ENCODE measurements at places on chromosomes 7 and 10.

GRCh38 chr10:32982293-32982709 lies 24.3 kb upstream of the ITGB1 start:
- no peak for DNase-seq

GRCh38 chr10:66329147-66329546 lies 596.7 kb upstream of the LRRTM3 start:
- DNase-seq: no peak

- DNase-seq: no peak
These were observed 60.2 kb downstream of the TASOR2 start for GRCh38 chr10:5744849-5745248.

GRCh38 chr10:95445223-95445836 lies 115.8 kb downstream of the SORBS1 start:
- DNase-seq: no peak

DNA sequence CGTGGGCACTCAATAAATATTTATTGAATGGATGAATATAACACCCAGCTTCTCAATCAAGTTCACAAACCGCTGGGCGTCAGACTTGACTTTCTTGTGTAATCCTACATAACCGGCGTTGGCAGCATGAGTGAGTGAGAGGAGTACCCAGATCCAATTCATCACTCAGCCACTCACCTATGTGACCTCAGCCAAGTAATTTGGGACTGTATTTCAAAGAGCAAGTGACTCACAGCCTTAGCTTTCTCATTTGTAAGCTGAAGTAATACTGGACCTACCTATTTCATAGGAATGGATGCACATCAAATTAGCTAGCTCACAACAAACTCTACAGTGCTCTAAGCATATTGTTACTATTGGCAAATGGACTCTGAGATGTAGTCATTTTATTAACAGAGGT lies 53.8 kb upstream of the FAM204A start:
- DNase-seq: no peak

GRCh38 chr7:84102213-84102612 lies 92.4 kb downstream of the SEMA3A start:
- DNase-seq: no peak

DNA sequence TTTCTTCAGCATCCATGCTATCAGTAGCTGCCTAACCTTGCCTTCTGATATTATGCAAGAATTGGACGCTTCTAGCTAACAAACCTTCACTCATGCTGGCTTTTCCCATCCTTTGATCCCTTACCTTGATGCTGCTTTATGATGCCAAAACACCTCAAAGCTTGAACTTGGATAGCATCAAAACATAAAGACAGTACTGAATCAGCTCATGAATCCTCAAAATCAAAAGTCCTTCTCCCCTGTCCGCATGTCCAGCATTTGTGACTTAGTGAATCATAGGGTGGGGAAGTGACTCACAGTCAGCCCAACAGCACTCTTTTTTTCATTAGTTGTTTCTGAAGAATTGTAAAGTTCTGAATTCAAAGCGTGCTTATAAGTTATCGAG lies 89.5 kb upstream of the PIK3CG start:
- DNase-seq: no peak

- no peak for DNase-seq
These were observed 267.9 kb upstream of the SP8 start for GRCh38 chr7:21054427-21055112.

DNA sequence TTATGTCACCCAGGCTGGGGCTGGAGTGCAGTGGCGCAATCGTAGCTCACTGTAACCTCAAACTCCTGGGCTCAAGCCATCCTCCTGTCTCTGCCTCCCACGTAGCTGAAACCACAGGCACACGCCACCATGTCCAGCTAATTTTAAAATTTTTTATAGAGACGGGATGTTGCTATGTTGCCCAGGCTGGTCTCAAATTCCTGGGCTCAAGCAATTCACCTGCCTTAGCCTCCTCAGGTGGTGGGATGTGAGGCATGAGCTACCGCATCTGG lies 123.2 kb upstream of the PARD3 start:
- no peak for DNase-seq

DNA sequence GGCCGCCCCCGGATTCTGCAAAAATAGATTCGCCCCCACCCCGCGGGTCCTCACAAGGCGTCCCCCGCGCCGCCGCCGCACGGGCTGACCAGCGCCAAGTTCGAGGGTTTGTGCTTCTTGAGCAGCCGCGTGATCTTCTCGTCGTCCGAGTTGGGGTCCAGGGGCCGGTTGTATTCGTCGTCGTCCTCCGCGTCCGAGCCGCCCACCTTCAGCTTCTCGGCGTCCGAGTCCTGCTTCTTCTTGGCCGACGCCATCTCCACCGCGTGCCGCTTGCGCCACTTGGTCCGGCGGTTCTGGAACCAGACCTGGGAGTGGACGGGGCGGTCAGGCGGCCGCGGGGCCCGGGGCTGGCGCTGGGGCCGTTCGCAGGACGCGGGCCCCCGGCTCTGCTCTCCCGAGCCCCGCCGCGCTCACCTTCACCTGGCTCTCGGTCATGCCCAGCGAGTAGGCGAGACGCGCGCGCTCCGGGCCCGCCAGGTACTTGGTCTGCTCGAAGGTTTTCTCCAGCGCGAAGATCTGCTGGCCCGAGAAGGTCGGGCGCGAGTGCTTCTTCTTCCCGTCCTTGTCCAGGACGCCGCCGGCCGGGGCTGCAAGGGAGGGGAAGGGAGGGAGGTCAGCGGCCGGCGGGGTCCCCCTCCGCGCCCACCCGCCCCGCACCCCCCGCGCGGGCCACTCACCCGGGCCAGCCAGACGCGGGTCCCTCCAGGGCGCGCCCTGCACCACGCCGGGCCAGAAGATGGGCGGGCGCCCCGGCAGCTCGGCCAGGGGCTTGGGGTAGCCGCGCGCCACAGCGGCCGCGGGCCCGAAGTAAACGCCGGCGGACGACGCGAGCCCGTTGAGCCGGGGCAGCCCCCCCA lies 853 bp downstream of the NKX6-2 start:
- DNase-seq: no peak

DNA sequence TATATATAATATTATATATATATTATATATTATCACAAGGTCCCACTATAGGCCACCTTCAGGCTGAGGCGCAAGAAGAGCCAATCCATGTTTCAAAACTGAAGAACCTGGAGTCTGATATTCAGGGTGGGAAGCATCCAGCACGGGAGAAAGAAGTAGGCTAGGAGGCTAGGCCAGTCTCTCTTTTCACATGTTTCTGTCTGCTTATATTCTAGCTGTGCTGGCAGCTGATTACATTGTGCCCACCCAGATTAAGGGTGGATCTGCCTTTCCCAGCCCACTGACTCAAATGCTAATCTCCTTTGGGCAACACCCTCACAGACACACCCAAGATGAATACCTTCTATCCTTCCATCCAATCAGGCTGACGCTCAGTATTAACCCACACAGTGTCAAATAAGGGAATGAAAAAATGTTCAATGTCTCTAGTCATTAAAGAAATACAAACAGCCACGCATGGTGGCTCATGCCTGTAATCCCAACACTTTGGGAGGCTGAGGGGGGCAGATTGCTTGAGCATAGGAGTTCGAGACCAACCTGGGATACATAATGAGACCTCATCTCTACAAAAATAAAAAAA lies 135.4 kb upstream of the PCBD1 start:
- no peak for DNase-seq

DNA sequence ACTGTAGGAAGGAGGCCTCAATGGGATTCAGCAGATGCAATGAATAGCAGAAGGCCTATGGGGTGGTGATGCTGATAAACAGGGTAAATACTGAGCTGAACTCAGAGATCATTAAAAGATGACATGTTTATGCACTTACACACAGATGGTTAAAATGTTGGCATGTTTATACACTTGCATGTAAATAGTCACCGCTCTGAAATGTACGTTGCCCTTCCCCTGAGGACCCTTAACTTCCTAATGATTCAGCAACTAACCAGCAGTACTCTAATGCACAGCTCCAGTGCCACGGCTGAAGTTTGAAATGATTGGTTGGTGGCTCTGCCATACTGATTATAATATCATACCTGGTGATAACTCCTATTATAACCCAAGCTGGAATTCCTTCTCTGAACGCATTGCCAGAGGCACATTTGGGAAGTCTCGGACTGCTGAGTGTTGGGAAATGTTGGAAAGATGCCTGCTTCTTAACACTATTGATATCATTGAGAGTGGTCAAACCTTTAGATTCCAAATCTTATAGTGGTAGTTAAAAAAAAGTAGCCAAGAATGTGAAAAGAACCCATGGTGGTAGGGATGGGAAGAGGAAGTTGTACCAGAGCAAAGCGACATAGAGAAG lies 3.7 kb upstream of the CAV1 start:
- DNase-seq: no peak

DNA sequence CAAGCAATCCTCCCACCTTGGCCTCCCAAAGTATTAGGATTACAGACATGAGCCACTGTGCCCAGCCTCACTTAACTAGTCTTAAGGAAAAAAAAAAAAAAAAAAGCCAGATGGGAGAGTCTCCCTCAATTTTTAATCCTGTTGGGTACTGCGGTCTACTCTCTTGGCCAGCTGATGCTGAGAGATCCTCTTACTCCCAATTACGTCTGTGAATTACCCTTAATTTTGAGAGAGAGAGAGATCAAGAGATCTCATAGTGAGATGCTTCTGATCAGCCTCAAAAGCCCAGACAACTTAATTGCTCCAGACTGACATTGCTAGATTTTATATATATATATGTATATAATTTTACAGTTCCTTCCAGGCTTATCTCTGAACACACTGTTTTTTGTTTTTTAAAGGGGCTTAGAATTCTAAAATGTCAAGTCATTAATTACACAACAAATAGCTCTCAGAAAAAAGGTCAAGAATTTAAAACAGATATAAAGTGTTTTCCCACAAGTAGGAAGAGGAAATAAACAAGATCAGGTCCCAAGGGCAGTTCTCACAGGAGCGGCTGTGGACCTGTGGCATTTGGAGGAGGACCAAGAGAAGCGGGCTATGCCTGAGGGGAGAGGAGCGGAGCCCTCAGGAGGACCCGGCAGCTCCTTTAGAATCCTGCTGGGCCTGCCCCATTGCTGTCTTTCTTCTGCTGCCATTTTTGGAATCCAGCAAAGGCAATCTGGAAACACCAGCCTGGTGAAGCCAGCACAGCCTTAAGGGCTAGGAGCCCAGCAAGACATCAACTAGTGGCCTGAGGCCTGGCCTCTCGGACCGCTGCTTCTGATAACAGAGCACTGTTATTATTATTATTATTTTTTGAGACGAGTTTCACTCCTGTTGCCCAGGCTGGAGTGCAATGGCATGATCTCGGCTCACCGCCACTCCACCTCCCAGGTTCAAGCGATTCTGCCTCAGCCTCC lies 30.1 kb downstream of the DENND2A start:
- DNase-seq: no peak

DNA sequence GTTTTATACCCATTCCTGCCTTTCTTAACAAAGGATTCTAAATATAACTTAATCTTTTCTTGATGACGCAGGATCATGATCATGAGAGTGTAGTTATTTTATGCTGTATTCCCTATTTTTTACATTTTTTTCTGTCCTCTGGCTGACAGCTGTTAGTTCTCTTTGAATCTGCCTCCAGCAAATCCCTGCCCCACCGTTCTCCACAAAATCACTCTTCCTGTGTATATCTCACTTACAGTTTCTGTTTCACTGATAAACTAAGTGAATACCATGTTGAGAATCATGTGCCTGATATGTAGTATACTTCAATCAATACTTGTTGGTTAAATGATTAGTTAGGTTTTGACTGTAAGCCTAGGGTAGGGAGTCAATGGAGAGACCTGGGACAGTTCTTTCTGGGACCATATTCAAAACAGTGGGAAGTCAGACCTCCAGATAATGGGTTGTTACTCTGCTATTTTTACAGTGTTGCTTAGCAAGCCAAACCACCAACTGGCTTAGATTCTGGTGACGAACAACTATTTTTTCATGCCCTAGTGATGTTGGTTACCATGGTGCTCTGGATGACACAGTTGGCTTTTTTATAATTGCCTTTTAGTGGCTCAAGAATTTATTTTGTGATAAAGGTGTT lies 12.8 kb downstream of the CNNM1 start:
- no peak for DNase-seq

DNA sequence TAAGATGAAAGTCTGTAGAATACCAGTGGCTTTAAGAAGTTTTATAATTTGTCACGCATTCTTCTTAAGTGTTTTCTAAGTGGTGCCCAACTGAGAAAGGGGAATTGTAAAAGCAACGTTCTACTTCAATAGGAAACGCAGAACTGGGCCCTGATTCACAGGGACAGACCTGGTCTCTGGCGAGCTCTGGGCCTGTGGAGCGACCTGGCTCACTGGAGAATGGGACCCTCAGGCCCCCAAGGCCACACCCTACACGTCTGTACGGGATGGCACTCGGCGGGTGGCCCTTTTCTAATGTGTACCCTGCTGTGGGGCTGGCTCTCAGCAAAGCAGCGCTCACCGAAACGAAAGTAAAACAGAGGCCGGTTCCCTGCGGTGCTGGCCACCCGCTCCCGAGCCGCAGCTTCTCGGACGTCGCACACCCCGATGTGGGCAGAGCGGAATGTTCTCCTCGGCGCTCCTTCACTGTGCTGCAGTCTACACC lies 205.0 kb downstream of the DIP2C start:
- DNase-seq: peak; percentile 10

DNA sequence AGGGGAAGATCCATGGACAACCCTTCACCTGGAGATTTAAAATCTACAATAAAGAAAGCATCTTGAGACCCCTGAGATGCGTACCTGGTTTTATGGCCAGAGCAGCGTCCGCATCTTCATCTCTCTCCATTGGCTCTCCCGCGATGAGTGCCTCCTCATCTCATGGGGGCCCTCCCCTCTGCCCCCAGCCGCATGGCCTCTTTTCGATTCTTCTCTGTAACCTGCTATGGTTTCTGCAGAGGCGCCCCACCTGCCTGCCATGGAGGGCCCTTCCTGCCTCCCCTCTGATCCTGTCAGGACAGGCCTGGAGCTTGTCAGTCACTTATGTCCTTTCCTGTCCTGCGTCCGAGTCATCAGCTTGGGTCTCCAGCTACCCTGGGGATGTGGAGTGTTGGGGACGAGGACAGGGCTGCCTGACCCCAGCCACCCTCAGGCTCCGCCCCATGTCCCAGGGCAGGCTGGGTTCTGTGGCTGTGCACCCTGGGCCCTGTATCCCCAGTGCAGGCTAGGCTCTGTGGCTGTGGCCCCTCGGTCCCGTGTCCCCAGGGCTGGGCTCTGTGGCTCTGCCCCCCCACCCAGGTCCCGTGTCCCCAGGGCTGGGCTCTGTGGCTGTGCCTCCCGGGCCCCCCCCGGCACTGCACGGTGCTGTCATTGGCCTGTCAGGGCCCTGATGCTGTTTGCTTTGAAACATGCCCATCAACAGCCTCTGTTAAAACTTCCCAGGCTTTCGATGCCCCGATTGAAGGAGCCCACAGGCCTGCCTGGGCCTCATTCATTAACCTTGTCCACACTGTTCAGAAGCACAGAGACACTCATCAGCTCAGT lies 99.8 kb downstream of the WDR37 start:
- no peak for DNase-seq

DNA sequence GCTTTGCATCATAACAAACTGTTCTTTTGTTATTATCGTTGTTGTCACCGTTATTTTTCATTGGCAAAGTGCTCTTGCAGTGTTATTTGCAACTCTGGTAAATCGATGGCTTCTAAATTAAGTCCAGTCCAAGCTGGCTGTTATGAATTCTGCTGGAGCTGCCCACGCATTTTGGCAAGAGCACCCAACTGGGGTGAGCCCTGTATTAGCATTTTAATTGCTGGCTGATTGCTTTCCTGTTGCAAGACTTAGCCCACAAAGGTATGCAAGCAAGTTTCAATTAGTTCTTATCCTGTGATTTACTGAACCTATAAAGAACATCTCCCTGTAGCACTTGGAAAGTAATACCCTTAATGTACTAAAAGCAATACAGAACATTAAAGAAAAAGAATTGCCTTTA lies 226.8 kb downstream of the ACTR3B start:
- DNase-seq: no peak
